ENCODE measurements at places on chromosomes 11 and 22. TPM values are rescaled to one million over a fixed set of nuclear protein-coding genes. Genes with fewer than 3 reads are reported as not detected.

Gene C2CD3
- 23.7 TPM for total RNA-seq

DNA sequence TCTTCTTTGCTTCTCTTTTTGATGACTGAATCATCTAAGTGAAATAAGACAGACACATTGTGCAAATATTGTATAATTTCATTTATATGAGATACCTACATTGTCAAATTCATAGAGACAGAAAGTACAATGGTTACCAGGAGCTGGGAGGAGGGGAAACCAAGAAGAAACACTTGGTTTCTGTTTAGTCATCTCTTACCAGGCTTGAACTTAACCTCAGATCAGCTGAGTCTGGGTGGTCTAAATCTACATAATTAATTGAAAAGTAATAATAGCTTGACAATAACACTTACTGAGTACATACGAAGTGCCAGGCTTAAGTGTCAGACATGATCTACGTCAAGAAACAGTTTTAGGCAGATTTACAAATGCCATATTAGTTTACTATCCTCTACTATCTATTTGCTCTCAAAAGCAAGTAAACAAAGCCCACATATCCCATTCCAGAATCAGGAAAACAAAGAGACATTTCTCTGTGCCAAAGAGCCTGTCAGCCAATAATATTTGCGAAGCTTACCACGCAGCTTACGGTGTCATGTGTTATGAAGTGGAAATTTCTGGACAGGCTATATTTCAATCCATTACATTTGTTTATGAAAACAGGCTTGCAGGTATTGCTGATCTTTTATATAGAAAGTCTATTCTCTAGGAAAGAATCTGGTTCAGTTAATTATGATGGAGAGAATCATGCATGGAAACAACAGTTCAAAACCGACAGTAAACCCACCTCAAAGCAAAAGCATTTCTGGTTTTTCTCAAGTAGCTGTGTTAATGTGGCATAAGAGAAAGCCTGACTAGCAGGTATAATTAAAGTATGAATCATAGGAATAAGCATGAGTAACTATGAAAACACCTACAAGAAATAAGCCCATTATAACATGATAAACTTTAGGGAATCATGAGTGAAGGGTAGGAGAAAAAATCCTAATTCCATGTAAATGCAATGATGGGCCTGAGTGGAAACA is 2.7 kb upstream of the ARHGAP42 start:
- DNase-seq, result no peak
- no peaks in the 10 kb centered on the region for H3K27me3 ChIP-seq
- H3K4me3 ChIP-seq, result no peak overlapping the region
- peaks cover 12% of the 10 kb centered on the region for H3K4me1 ChIP-seq
- peak overlapping the region; percentile 14 for H3K27ac ChIP-seq

Gene APOL5
- not detected for total RNA-seq

DNA sequence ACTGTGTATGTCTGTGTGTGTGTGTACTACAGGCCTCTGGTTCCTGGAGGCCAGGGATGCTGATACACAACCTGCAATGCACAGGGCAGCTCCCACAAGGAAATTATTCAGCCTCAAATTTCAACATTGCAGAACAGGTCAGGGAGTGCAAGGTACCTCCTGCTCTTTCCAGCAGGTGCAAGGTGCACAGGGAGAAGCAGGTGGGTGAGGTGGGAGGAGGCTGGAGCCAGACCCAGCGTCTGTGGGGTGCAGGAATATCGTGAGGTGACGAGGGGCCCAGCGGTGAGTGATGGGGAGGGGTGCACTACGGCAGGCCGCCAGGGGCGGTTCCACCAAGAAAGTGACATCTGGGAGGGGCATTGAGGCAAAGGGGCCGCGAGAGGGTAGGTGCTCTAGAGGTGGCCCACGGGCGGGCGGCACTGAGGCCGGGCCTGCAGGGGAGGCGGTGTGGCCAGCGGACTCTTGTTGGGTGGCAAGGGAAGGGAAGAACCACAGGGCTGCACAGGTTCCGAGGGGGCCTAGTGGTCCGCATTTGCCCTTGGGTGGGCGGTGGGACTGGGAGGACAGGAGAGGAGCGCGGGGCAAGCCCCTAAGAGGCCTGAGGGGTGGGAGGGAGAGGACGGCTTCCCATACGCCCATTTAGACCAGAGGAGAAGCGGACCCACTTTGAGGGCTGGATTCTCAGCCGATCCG is 21.6 kb downstream of the DGCR6L start:
- no peaks in the 10 kb centered on the region for H3K27me3 ChIP-seq
- H3K27ac ChIP-seq, result no peak overlapping the region
- DNase-seq, result no peak
- no peaks in the 10 kb centered on the region for H3K36me3 ChIP-seq

GRCh38 chr11:118135796-118136165 is 16.8 kb downstream of the SCN4B start:
- no peaks in the 10 kb centered on the region for H3K36me3 ChIP-seq
- no peak for DNase-seq
- H3K27ac ChIP-seq, result no peak overlapping the region
- no peaks in the 10 kb centered on the region for H3K27me3 ChIP-seq
- no peak overlapping the region for H3K4me3 ChIP-seq

Gene OR51T1
- not detected for total RNA-seq

GRCh38 chr11:17767301-17767885 is 32.8 kb downstream of the KCNC1 start:
- no peak for DNase-seq
- H3K4me3 ChIP-seq, result no peak overlapping the region
- H3K27me3 ChIP-seq, result no peaks in the 10 kb centered on the region
- no peaks in the 10 kb centered on the region for H3K4me1 ChIP-seq
- H3K36me3 ChIP-seq, result no peaks in the 10 kb centered on the region

GRCh38 chr22:34950489-34950888 is 115.5 kb upstream of the ISX start:
- H3K4me3 ChIP-seq, result no peak overlapping the region
- H3K27me3 ChIP-seq, result no peaks in the 10 kb centered on the region
- no peaks in the 10 kb centered on the region for H3K4me1 ChIP-seq
- no peaks in the 10 kb centered on the region for H3K36me3 ChIP-seq
- H3K27ac ChIP-seq, result no peak overlapping the region

Gene TYMP
- total RNA-seq, result 90.4 TPM

- H3K27me3 ChIP-seq, result no peaks in the 10 kb centered on the region
- H3K36me3 ChIP-seq, result no peaks in the 10 kb centered on the region
Observed at GRCh38 chr11:112160091-112160848, 3.6 kb downstream of the IL18 start.

DNA sequence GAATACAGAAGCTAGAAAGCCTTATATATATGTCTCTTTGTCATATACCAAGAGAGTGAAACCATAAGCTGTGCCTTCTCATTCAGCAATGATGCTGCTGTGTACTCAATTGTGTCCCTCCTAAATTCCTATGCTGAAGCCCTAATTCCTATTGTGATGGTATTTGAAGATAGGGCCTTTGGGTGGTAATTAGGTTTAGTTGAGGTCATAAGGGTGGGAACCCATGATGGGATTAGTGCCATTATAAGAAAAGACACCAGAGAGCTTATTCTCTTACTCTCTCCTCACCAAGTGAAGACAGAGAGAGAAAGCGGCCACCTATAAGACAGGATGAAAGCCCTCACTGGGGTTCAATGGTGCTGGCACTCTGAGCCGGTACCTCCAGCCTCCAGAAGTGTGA is 1191.3 kb upstream of the TENM4 start:
- H3K4me3 ChIP-seq, result no peak overlapping the region
- no peak overlapping the region for H3K27ac ChIP-seq
- no peaks in the 10 kb centered on the region for H3K36me3 ChIP-seq
- H3K4me1 ChIP-seq, result no peaks in the 10 kb centered on the region

- no peak overlapping the region for H3K27ac ChIP-seq
- no peaks in the 10 kb centered on the region for H3K4me1 ChIP-seq
- no peaks in the 10 kb centered on the region for H3K27me3 ChIP-seq
- H3K36me3 ChIP-seq, result no peaks in the 10 kb centered on the region
- no peak overlapping the region for H3K4me3 ChIP-seq
Observed at GRCh38 chr11:93498641-93499040, 44.5 kb downstream of the SMCO4 start.

GRCh38 chr11:32034680-32035079 is 56.2 kb upstream of the RCN1 start:
- no peaks in the 10 kb centered on the region for H3K4me1 ChIP-seq
- no peak overlapping the region for H3K27ac ChIP-seq
- no peak for DNase-seq
- no peaks in the 10 kb centered on the region for H3K36me3 ChIP-seq

- H3K36me3 ChIP-seq, result peaks cover 12% of the 10 kb centered on the region
- DNase-seq, result no peak
- H3K27ac ChIP-seq, result no peak within 1 kb of the TSS
- H3K27me3 ChIP-seq, result no peaks in the 10 kb centered on the region
- H3K4me3 ChIP-seq, result peak within 1 kb of the TSS; percentile 82
Observed at GRCh38 chr11:61294717-61295595, at the start of gene VWCE. Gene VWCE (minus strand): TSS chr11:61295316. CDS start chr11:61295037, 279 bp downstream.

Gene PKNOX2
- total RNA-seq, result 9.2 TPM

- peaks cover 13% of the 10 kb centered on the region for H3K4me1 ChIP-seq
- H3K27me3 ChIP-seq, result no peaks in the 10 kb centered on the region
Observed at GRCh38 chr11:69216647-69217051, 60.9 kb downstream of the SMIM38 start.

GRCh38 chr22:24758164-24758799 is 16.2 kb downstream of the PIWIL3 start:
- H3K4me1 ChIP-seq, result no peaks in the 10 kb centered on the region
- H3K36me3 ChIP-seq, result no peaks in the 10 kb centered on the region
- no peak overlapping the region for H3K27ac ChIP-seq
- H3K4me3 ChIP-seq, result no peak overlapping the region

Gene CTTN
- 578 TPM for total RNA-seq

Data from thoracic aorta (tissue), 2 donors.